Germinal center (tissue), 1 donor: ENCODE measurements at places on chromosomes 13 and 19.
A peak's percentile ranks its signal among the peaks of the same experiment; 100 is the strongest.

GRCh38 chr13:93559718-93560117 is 333.1 kb downstream of the GPC6 start:
- DNase-seq = no peak

DNA sequence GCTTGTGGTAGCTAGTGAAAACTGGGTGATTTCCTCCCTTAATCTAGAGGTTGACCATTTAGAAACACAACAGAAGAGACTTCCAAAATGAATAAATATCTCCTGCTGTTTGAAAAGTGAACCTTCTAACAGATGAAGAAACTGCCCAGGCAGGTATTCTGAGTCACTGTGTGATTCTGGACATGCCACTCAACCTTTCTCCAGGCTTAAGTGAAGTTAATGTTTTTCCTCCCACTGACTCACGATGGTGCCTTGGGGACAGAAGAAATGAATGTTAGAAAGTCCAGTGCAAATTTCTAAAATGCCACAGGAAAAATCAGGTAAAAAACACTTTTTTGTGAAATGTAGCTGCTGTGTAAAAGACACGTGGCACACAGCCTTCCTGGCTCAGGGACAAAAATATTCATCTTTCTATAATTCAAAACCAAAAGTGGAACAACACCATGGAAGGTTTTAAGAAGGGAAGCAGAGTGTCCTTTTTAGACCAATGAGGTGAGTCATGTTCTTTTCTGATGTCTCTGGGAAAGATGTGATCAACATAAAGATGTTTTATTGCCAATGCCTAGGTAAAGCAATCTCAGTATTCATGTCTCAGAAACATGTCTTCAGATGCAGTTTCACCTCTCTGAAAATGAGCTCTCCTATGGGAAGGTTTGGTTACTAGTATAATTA is 9.1 kb downstream of the UBE2L5 start:
- DNase-seq = no peak

- no peak for DNase-seq
Measured at GRCh38 chr13:24127116-24127631, 33.3 kb upstream of the SPATA13 start.

DNA sequence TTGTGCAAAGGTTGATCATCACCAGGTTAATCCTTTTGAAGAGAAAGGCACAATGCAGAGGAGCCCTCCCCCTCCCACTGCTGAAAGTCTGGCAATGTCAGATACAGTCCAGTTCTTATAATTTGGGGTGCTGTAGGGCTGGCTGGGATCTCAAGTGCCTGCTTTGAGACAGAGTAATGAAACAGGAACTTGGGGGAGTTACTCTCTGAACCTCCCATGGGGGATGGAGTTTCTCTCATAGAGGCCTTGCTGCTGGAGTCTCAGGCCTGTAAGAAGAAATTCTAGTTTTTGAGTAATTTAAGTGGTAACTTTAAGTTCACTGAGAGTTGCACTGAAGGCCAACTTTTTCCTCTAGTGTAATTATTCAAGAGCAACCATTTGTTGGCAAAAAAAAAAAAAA is 410.5 kb downstream of the KCNRG start:
- peak; percentile 52 for DNase-seq

GRCh38 chr13:98824376-98825160 is 72.1 kb upstream of the SLC15A1 start:
- peak; percentile 5 for DNase-seq

GRCh38 chr19:47125669-47125938 is 5.0 kb upstream of the SAE1 start:
- DNase-seq = no peak

- DNase-seq = no peak
Measured at GRCh38 chr13:101730420-101731000, 278.0 kb downstream of the ITGBL1 start.

GRCh38 chr19:46601318-46602224 is at the start of gene CALM3:
Gene CALM3 (plus strand): TSS chr19:46601330. CDS start chr19:46601435, 105 bp downstream.
- peak; percentile 33 for DNase-seq

- DNase-seq = no peak
Measured at GRCh38 chr13:30119476-30119875, 187.9 kb downstream of the KATNAL1 start.
